ENCODE measurements at places on chromosomes 5 and 9.

GRCh38 chr5:115087951-115088350 is 81.8 kb downstream of the TRIM36 start:
- DNase-seq, result no peak

DNA sequence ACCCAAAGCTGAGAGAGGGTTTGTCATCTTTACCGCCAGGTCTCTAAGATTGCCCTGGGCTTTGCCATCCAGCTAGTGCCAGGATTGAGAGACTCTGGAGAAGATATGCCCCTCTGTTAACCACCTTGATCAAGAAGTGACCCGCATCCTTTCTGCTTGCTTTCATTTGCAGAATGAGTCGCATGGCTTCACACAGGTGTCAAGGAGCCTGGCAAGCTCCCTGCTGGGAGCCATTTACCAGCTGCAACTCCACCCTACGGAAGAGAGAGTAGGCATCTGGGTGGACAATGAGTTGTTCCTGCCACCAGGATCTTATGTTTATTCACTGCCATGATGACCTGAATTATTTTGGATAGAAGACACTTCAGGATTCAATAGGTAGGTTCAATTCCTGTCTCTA is 43.0 kb downstream of the HSD17B3 start:
- no peak for DNase-seq

DNA sequence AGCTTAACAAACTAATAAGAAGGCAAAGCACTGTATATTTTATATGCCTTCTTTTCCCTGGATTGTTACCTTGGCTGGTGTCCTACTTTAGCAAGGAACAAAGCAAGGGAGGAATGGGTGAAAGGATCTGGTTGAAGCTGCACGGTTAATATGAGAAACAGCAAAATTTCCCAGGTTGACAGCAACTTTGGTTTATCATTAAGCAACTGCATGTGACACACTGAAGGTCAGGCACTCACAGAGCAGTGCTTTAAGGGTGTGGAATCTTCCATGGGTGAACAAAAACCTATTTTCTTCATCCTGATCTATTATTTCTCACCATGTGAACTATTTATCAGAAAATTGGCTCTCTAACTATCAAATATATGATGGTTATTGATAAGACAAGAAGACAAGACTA is 109.0 kb upstream of the ATP10B start:
- DNase-seq, result no peak

DNA sequence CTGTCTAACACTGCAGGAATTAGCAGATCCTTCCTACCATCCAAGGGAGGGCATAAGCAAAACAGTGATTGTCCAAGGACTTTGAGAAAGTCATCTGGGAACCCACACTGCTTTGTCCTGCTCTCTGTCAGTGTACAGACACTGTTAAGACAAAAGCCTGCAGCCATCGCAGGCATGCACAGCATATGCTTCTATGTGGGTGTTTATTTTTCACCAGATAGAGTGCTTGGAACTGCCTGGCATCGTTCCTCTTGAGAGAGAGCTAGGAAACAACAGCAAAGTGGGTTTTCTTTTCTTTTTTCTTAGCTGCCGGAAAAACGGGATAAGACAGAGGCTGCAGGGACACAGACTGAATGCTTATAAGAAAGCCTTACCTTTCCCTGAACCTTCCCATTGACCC is 212.3 kb downstream of the ICE1 start:
- DNase-seq, result no peak

DNA sequence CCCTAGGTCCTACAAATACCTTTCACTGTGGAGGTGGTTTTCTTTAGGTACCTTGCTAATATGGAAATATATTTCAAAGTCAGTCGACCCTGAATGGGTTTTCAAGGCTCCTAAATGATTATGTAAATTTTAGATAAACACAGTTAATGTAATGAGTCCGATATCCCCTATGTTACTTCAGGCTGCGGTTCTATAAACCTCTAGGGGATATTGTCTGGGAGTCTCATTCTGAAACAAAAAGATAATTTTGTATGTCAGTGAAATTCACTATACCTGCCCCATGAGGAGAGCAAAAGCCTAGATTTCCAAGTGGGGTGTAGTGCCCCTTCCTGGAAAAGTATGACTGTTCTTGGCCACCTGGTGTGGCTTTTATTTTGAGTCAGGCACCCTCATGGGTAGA is 377.3 kb downstream of the ICE1 start:
- DNase-seq, result no peak

DNA sequence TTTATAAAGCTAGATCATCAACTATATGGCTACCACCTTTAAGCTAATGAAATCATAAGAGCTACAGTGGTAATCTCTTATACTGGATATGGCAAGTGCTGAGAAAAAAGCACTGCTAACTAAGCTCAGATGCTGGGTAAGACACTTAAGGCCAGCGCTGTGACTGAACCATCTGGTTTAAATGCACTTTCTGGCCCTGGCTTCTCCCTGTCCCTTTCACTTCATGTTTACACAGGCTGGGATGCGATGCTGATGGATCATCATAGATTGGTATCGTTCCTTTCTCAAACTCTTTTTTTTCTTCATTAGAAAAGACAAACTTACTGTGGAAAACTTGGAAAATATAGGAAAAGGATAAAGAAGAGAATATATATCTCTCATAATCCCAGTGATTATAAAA is 52.3 kb downstream of the KIF24 start:
- no peak for DNase-seq

DNA sequence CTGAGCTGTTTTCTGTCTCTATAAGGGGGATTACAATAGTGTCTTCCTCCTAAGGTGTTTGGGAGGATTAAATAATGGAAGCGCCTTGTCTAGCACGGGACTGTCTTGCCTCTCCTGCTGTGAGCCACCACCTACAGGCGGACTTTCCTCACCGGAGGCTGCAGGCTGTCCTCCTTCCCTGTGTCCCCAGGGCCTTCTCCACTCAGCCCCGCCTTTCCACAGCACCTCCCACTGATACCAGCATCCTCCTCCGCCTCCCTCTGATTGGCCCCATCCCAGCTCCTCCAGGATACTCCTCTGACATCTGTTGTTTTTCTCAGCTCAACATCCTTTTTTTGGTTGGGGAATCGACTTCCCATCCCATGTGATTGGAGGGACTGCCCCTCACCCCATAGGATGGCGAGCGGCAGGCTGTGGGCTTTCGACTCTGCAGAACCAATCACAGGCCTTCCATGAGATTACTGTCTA is 851 bp upstream of the ZDHHC12 start:
- peak; percentile 90 for DNase-seq

GRCh38 chr5:133048993-133049725 is 2.7 kb upstream of the HSPA4 start:
- DNase-seq, result no peak

- DNase-seq, result no peak
Observed at GRCh38 chr9:4290427-4290837, 9.4 kb downstream of the GLIS3 start.

- no peak for DNase-seq
Observed at GRCh38 chr5:139960723-139961383, 82.2 kb downstream of the NRG2 start.

DNA sequence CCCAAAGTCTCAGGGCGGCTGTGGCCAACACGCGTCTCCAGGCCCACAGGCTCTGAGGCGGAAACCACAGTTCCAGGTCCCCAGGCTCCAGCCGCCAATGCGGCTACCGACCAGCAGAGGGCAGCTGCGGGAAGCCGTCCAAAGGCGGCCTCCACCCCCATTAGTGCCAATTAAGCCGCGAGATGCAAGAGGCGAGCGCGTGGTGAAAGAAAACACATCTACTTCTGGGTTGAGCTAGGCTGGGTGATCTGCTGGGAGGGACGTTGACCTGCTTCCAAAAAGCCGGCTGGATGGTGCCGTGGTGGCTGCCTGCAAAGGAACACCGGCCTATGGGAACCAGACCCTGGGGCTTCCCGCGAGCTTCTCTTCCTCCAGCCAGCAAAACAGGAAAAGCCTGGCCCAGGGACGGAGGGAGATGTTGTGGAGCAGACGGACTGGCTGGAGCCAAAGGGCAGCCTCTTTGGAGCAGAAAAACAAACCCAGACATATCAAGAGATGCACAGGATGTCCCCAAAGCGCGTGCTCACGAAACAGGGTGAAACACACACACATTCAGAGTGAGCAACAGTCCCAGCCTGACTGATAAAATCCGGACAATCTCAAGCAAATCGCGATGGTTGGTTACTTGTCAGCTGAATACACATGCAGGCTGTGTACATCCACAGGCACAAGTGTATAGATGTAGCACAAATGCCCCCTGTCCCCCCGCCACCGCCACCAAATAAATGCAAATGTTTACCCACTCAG is 187.1 kb upstream of the BRINP1 start:
- DNase-seq, result peak; percentile 71

DNA sequence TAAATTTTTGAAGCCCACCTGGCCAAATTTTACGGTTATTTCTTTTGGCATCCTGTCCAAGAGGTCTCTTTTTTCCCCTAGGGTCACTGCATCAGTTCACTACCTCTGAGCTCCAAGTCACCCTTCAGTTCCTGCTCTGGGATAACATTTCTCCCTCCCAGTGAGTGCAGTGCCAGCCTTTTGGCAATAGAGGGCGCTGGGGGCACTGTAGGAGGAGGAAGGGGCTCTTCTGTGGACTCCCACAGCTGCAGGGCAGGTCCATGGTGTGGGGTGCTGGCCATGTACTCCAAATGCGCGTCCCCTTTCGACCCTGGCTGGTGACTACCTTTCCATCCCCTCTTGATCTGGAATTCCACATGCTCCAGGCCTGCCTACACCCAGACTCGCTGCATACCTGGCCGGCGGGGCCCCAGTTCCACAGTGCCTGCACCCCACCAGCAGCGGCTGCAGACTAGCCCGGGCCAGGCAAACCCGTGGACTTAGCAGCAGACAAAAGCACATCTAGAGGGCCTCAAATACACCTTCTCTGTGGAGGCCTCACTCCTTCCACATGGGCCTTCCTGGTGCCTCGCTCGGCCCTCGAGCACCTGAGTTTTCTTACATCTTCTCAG is 20.3 kb upstream of the NINJ1 start:
- no peak for DNase-seq

DNA sequence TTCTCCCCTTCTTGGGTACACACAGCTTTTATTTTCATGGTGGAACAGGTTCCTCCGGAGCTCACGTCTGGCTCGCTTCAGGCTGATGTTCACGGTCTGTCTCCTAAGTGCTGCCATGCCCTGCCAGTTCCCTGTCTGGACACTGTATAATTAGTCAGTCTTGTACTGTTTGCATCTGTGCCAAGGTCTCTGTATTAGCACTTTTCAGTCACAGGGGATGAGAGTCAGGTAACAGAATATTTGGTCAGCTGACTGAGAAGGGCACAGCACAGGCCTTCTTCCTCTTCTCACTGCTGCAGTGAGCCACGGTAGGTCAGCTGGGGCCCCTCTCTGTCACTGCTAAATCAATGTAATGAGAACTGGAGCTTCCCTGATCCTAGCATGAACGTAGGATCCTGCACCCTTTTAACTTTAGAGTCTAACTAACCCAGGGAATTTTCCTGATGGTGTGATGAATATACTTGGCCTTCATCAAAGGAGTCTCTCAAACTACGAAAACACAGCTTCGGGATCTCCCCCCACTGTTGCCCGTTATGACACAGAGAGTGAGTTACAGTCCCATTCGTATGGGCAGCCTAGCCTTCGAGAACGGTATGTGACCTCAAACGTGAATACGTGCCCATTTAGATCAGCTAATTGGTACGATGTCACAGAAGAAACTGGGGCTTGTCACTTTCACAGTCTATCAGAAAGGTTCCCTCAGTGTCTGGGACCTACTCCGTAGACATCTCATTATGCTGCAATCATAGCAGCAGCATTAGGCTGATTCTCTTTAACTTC is 354.1 kb upstream of the RFX3 start:
- peak; percentile 26 for DNase-seq

DNA sequence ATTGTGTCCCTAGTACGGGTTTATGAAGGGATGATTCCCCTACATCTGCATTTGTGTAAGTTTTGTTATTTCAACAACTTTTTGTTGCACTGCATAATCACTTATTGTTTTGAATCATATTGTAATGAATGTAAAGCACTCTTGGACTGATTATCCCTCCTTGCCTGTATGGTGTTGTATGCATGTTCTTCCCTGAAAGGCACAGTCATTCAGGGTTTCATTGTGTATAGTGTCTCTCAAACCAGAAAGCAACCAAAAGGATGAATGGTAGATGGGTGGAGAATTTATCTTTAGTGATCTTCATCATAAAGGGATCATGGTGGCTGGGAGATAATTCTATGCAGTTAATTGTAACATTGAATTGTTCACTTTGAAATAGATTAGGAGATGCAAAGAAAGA is 247.3 kb downstream of the BRINP1 start:
- no peak for DNase-seq

- DNase-seq, result no peak
Observed at GRCh38 chr5:116084287-116084691, 536 bp upstream of the COMMD10 start.

DNA sequence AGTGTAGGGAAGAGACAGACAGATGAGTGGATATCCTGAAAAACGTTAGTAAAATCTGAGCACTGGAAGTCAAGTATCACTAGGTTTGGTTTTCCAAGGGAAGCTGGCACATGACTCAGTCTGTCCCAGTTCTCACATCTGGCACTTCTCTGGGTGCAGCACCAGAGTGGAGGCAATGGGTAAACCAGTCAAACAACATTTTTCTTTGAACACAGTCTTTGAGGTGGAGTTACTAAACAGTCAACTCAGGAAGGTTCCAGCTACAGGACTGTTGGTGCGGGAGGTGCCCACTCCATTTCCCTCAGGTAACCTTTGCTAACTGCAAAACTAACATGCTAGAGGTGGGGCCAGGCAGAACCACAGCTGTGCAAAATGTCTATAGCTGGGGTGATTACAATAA is 301.4 kb upstream of the RFX3 start:
- no peak for DNase-seq

- DNase-seq, result no peak
Observed at GRCh38 chr9:87876708-87877107, 6.0 kb upstream of the SPATA31E1 start.

GRCh38 chr5:171474230-171474813 is 54.9 kb downstream of the FGF18 start:
- no peak for DNase-seq

- DNase-seq, result no peak
Observed at GRCh38 chr5:113806904-113807303, 293.4 kb downstream of the YTHDC2 start.

GRCh38 chr5:175032741-175033151 is 308.4 kb downstream of the MSX2 start:
- no peak for DNase-seq

- DNase-seq, result no peak
Observed at GRCh38 chr9:37574241-37574721, 1.9 kb downstream of the FBXO10 start.

GRCh38 chr5:179803651-179804554 is 2.8 kb downstream of the MGAT4B start:
- DNase-seq, result peak; percentile 19

DNA sequence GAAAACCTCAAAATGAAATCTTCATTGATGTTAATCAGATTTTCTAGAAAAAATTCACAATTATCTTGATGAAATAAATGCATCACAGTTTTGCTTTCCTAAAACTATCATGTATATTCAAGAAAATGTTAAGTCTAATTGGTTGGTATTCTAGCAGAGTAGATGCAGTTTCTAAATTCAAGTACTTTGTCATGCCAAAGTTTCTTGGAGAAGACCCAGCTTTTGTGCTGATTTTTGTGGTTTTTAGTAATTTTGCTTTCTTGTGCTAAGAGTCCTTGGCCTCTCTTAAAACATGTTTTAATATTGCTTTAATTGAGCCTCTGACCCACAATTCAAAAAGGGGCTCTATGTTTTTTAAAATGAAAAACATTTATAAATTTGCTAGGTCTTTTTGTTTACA is 924.8 kb upstream of the PTPRD start:
- DNase-seq, result no peak

GRCh38 chr5:171295299-171295698 is 13.7 kb upstream of the TLX3 start:
- no peak for DNase-seq

All from DMS 273 treated with DMSO at 0.1 percent for 48 hours (cell line).